Placental epithelial cell (primary cell): ENCODE measurements at places on chromosomes 4 and X. TPM values are rescaled to one million over a fixed set of nuclear protein-coding genes. Genes with fewer than 3 reads are reported as not detected.

Gene LGI2
- not detected in 2 replicates for total RNA-seq

Gene P2RY4
- total RNA-seq: under 0.01 and 0.43 TPM in 2 replicates

Gene CPE
- 1.5 and 4.7 TPM in 2 replicates for total RNA-seq

Gene MYOZ2
- not detected in 2 replicates for total RNA-seq

Gene FMR1NB
- not detected in 2 replicates for total RNA-seq

Gene QRFPR
- total RNA-seq: not detected in 2 replicates

Gene SULT1E1
- not detected in 2 replicates for total RNA-seq

Gene SYP
- total RNA-seq: under 0.01 TPM in 1 of 2 replicates, not detected in the other

Gene ZCCHC18
- not detected in 2 replicates for total RNA-seq

Gene GLRA3
- not detected in 2 replicates for total RNA-seq

Gene SSX2
- not detected in 2 replicates for total RNA-seq

Gene PDE5A
- 8.5 and 11.4 TPM in 2 replicates for total RNA-seq

Gene PROM1
- under 0.01 TPM in 1 of 2 replicates, not detected in the other for total RNA-seq

Gene ERVMER34-1
- total RNA-seq: 0.33 and 0.39 TPM in 2 replicates

Gene ATP6AP1
- total RNA-seq: 76.7 and 89.1 TPM in 2 replicates

Gene MID1IP1
- total RNA-seq: 25.5 and 36.2 TPM in 2 replicates

Gene TBX22
- not detected in 2 replicates for total RNA-seq

Gene TDO2
- not detected in 2 replicates for total RNA-seq

Gene HTN1
- not detected in 2 replicates for total RNA-seq

Gene EGF
- 2.0 and 2.1 TPM in 2 replicates for total RNA-seq

Gene IL13RA1
- total RNA-seq: 16.9 and 23.5 TPM in 2 replicates

Gene NSUN7
- total RNA-seq: 0.65 and 2.0 TPM in 2 replicates

Gene NDST4
- not detected in 2 replicates for total RNA-seq

Gene PAK3
- total RNA-seq: not detected in 2 replicates

Gene CCDC149
- total RNA-seq: 2.4 and 2.5 TPM in 2 replicates

Gene CFI
- not detected in 2 replicates for total RNA-seq

Gene MPP1
- total RNA-seq: 6.7 and 9.2 TPM in 2 replicates

Gene PRSS12
- total RNA-seq: under 0.01 TPM in 1 of 2 replicates, not detected in the other

Gene IL15
- not detected in 2 replicates for total RNA-seq

Gene F8A3
- 0.79 and 3.9 TPM in 2 replicates for total RNA-seq

Gene IBSP
- total RNA-seq: not detected in 2 replicates

Gene MSMO1
- total RNA-seq: 44.4 and 213 TPM in 2 replicates

Gene BRS3
- not detected in 2 replicates for total RNA-seq

Gene SYTL5
- total RNA-seq: 0.39 and 0.43 TPM in 2 replicates

Gene NUDT6
- total RNA-seq: 3.5 and 4.2 TPM in 2 replicates

Gene SMR3A
- not detected in 2 replicates for total RNA-seq

Gene UNC5C
- total RNA-seq: 0.39 TPM in 1 of 2 replicates, not detected in the other

Gene JCHAIN
- total RNA-seq: not detected in 2 replicates

Gene ELMOD2
- total RNA-seq: 29.8 and 50.9 TPM in 2 replicates

Gene SLC38A5
- total RNA-seq: 36.1 and 65.6 TPM in 2 replicates

Gene YIPF7
- total RNA-seq: not detected in 2 replicates

Gene MGARP
- 0.79 and 1.4 TPM in 2 replicates for total RNA-seq

Gene NAP1L2
- under 0.01 TPM in 1 of 2 replicates, not detected in the other for total RNA-seq

Gene FRAS1
- total RNA-seq: 25.9 and 35.7 TPM in 2 replicates

Gene GPC3
- 2.6 and 22.8 TPM in 2 replicates for total RNA-seq

Gene CXCL11
- not detected in 2 replicates for total RNA-seq

Gene CT83
- not detected in 2 replicates for total RNA-seq
